CD4-positive, alpha-beta memory T cell (primary cell): ENCODE measurements at places on chromosomes 11 and 22. TPM values are rescaled to one million over a fixed set of nuclear protein-coding genes. Genes with fewer than 3 reads are reported as not detected.

UBXN1 gene
- total RNA-seq = 178 TPM

DNA sequence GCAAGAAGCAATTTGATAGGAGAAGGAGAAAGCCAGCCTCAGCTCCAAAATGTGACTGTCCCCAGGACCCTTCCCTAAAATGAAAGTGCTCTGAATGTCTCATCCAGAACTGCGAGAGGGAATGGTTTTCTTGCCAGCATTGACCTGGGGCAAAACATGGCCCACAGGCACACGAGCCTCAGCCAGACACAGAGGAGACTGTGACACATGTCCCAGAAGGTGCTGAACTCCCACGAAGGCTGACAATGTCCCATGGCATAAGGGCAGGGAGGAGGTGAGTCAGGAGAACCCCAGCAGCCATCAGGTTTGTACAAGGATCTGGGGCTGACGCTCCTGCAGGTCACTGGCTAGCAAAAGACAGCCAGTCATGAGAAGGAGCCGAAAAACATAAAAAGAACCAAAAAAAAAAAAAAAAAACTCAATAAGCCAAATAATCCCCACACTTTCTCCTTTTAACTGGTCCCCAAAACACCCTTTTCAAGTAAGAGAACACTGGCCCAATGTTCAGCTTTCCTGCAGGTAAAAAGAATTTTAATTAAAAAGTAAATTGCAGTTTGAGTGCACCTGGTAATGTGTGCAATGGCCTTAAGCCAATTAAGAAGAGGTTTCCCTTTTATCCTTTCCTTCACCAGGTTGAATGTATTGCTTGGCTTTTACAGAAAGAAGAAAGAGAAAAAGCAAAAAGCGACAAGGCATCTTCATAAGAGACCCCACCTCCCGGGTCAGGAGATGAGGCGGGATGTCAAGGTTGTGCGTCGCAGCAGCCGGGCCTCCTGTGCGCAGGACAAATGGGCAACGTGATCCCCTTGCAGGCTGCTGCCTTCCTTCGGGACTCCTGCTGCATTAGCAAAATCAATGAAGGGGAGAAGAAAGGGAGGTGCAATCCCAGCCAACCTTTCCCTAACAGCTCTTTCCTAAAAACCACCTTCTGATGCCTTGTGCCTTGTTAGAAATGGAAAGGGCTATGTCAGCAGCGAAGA is 43.6 kb downstream of the GALNT18 start:
- H3K27me3 ChIP-seq = no peaks in the 10 kb centered on the region
- H3K27ac ChIP-seq = no peak overlapping the region
- no peaks in the 10 kb centered on the region for H3K4me1 ChIP-seq
- DNase-seq = no peak
- H3K36me3 ChIP-seq = no peaks in the 10 kb centered on the region

DNA sequence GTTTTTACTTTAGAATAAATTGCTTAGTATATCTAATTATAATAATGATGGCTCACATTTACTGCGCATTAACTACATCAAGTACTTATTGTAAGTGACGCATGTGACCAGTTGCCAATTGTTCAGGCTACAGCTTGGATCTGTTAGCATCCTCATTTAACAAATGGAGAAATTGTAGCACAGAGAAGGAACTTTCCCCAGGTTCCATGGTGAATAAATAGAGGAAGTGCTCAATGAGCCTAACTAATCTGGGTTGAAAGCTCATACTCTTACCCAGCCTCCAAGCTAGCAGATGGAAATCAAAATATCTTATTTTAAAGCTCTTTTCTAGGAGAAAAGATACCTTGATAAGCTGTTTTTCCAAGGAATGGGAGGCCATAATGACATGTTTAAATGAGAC is 19.8 kb downstream of the MMP27 start:
- no peak overlapping the region for H3K27ac ChIP-seq
- DNase-seq = no peak
- H3K27me3 ChIP-seq = no peaks in the 10 kb centered on the region

DNA sequence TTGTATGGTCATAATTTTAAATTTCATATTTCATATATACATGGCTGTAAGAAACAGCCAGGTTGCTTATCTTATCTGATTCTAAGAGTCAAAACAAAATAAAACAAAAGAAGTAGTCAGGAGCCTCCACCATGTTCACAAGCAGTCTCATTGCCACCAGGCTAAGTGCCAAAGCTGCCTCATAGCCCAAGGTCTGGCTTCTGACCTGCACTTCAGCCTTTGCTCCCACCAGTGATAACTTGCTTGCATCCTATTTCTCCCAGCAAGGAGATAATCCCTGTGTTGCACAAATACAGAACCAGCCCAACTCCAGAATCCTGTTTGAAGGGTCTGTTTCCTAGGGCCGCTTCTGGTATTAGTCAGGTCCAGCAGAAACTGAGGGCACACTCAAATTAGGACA is 53.9 kb upstream of the TSKU start:
- H3K27ac ChIP-seq = no peak overlapping the region
- H3K36me3 ChIP-seq = no peaks in the 10 kb centered on the region
- no peak overlapping the region for H3K4me3 ChIP-seq

- peaks cover 69% of the 10 kb centered on the region for H3K4me1 ChIP-seq
- peaks cover 52% of the 10 kb centered on the region for H3K36me3 ChIP-seq
- peak within 1 kb of the TSS; percentile 92 for H3K4me3 ChIP-seq
- H3K27me3 ChIP-seq = no peaks in the 10 kb centered on the region
- peak; percentile 56 for DNase-seq
- peak within 1 kb of the TSS; percentile 99 for H3K27ac ChIP-seq
Measured at GRCh38 chr11:123061403-123062157, at the start of gene HSPA8. Gene HSPA8 (minus strand): TSS chr11:123062136. CDS start chr11:123061324, 812 bp downstream.

GRCh38 chr22:44026630-44027511 is 2.8 kb downstream of the PARVB start:
- H3K4me3 ChIP-seq = no peak overlapping the region
- peak overlapping the region; percentile 69 for H3K27ac ChIP-seq
- no peaks in the 10 kb centered on the region for H3K36me3 ChIP-seq

GRCh38 chr22:45880091-45880715 is 96.8 kb downstream of the WNT7B start:
- no peak for DNase-seq
- H3K4me3 ChIP-seq = no peak overlapping the region
- H3K27ac ChIP-seq = no peak overlapping the region
- H3K27me3 ChIP-seq = no peaks in the 10 kb centered on the region

- H3K36me3 ChIP-seq = no peaks in the 10 kb centered on the region
- H3K27ac ChIP-seq = peak overlapping the region; percentile 59
- peaks cover 76% of the 10 kb centered on the region for H3K4me1 ChIP-seq
- no peak for DNase-seq
- no peak overlapping the region for H3K4me3 ChIP-seq
- no peaks in the 10 kb centered on the region for H3K27me3 ChIP-seq
Measured at GRCh38 chr11:122746611-122747244, 91.2 kb downstream of the UBASH3B start.

DNA sequence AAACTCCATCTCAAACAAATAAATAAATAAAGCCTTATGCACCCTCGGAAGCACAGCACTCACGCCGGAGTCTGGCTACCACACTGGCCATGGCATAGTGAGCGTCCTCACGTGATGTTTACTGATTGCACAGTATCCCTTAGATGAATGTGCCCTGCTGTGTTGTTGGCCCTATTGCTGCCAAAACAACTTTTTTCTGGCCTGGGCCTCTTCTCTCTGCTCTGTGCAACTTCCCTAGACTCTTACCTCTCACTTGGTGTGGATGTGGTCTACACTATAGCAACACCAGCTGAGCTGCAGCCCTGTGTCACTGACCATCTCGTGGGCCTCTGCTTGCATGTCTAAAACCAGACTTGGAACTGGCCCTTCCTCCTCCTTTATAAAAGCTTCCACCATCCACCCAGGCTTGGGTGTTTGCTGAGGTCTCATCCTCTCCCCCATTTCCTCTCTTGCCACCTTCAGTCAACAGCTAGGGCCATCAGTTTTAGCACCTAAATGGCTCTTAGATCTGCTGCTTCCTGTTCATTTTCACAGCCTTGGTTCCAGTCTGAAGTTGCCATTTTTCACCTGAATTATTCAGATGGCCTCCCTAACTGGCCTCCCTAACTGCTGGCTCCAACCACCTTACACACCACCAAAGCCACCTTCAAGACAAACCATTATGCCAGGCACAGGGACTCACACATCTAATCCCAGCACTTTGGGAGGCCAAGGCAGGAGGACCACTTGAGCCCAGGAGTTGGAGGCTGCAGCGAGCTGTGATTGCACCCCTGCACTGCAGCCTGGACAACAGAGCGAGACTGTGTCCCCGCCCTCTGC is 9.2 kb downstream of the ZNF74 start:
- no peak overlapping the region for H3K27ac ChIP-seq
- H3K36me3 ChIP-seq = peaks cover 10% of the 10 kb centered on the region
- H3K27me3 ChIP-seq = no peaks in the 10 kb centered on the region
- no peak overlapping the region for H3K4me3 ChIP-seq

DNA sequence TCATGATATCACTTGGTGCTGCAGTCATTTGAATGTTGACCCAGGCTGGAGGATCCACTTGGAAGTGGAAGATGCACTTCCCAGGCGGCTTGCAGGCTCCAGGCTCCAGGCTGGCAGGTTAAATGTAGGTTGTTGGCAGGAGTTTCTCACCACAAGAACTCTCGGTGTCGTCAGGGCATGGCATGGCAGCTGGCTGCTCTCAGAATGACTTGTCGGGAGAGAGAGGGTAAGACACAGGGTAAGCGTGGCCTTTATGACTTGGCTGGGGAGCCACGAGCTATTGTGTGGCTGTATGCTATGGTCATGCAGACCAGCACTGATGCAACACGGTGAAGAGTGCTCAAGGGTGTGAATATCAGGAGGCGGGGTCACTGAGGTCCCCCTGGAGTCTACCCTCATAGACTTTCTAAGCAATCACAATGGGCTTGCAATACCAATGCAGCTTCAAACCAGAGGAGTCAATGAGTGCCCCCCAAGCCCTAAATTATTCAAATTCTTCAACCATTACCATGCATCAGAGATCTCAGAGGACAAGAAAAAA is 1027.7 kb downstream of the OPCML start:
- no peak for DNase-seq
- no peak overlapping the region for H3K27ac ChIP-seq
- H3K4me1 ChIP-seq = no peaks in the 10 kb centered on the region
- no peak overlapping the region for H3K4me3 ChIP-seq
- no peaks in the 10 kb centered on the region for H3K27me3 ChIP-seq

DNA sequence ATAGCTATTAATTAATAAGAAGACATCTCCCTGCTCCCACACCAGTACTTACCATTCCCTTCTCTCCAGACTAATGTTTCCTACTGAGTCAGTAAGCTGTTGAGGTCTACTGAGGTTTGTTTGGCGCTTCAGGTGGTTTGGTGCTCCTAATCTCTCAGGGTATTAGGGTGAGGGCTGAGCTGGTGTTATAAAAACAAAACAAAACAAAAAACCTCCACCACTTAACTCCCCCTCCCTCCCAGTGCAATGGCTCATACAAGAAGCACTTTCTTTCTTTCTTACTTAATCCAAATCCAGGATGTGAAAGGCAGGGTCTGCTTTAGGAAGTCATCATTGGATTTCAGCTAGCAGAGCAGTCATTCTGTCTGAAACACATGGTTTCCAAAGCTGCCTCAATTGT is 15.3 kb downstream of the CSTPP1 start:
- DNase-seq = no peak
- no peak overlapping the region for H3K4me3 ChIP-seq
- H3K4me1 ChIP-seq = peaks cover 8% of the 10 kb centered on the region
- H3K36me3 ChIP-seq = no peaks in the 10 kb centered on the region

GRCh38 chr11:134248910-134249480 is 4.2 kb downstream of the THYN1 start:
- peaks cover 59% of the 10 kb centered on the region for H3K36me3 ChIP-seq
- H3K4me3 ChIP-seq = no peak overlapping the region
- no peaks in the 10 kb centered on the region for H3K27me3 ChIP-seq
- H3K4me1 ChIP-seq = peaks cover 20% of the 10 kb centered on the region
- no peak for DNase-seq

DNA sequence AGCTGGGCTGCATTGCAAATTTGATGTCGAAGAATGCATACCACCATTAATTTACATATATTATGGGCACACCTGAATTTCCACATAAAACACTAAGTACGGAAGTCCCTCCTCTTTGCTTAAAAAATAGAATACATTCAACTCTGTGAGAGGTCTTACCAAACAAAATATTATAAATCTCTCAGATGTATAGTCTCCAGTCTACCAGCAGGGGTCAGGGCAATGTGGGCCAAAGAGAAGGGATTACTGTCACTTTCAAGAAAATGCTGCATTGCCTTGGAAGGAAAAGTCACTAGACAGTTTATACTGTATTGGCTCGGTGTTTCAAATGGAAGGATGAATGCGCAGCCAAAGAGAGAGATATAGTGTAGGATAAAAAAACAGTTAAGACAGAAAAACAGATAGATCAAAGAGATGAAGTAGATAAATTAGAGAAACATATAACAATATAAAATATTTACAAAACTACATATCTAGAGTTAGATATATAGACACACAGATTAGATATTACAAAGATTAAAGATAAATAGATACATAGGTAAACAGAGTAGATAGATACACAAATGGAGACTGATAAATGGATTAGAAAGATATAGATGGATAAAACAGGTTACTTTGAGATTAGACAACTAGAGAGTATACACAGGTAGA is 20.9 kb downstream of the SERGEF start:
- DNase-seq = peak; percentile 55
- no peaks in the 10 kb centered on the region for H3K27me3 ChIP-seq
- H3K4me3 ChIP-seq = no peak overlapping the region
- H3K36me3 ChIP-seq = peaks cover 30% of the 10 kb centered on the region
- H3K4me1 ChIP-seq = no peaks in the 10 kb centered on the region
- H3K27ac ChIP-seq = no peak overlapping the region
